ENCODE measurements at places on chromosomes 2 and 18.
A peak's percentile ranks its signal among the peaks of the same experiment; 100 is the strongest.

DNA sequence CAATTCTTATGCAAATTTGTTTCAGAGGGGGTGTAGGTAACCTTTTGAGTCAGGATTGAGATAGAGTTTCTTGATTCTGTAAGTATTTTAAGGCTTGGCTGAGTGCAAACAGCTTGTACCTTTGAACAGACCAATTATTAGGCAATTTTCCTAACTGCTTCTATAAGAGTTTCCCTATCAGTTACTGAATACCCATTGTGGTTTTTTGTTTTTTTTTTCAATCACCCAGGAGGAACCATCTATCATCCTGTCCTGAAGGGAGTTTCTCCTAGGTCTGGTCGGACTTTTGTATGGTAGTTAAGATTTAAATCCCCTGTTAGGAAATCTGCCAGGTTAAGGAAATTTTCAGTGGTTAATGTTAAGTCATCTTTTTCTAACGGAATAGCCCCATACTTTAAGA is 319.4 kb upstream of the SLC39A10 start:
- DNase-seq, result no peak

GRCh38 chr2:16763056-16763455 is 97.4 kb upstream of the CYRIA start:
- no peak for DNase-seq

DNA sequence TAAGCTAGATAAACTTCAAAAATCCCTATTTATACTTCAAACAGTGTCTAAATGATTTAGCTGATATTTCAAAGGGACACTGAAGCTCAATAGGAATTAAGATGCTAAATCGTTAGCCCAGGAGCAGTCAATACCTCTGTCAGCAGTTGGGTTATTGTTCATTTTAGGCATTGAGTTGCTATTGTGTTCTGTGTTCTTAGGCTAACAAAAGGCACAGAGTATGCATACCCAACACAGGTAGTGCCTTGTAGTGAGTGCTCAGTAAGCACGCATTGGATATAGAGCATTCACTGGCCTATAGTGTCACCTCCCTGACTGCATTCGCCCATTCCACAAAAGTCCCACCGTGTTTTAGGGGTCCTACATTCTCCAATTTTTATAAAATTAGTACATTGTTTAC is 152.3 kb downstream of the PIK3C3 start:
- no peak for DNase-seq

- peak; percentile 40 for DNase-seq
These were observed 1.3 kb downstream of the ZNF521 start for GRCh38 chr18:25350489-25351251.

DNA sequence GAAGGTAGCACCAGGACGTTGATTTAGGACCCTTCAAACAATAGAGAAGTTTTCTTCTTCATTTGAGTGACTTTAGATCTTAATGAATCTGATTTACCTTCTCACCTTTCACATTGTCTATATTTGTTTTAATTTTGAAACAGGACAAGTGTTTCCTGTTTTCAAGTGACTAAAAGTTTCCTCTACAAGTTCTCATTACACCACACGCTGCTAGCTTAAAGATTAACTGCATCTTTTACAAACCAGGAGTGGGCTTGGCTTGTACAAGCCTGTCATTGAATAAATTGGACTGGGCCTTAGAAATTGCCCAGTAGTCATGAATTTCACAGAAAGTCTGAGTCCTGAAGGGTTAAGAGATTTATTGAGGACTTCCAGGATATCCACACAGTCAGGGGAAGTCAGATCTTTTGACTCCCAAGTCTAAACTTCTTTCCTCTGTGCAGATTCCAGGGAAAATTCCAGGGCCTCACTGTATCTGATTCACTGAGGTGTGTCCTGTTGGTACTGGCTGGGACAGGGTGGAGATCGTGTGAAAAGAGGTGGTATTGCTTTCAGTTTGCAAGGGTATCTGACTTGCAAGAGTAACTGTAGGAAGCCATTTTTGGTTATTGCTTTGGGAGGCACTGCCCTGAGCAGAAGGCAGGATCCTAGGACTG is 3.4 kb downstream of the SGPP2 start:
- no peak for DNase-seq

DNA sequence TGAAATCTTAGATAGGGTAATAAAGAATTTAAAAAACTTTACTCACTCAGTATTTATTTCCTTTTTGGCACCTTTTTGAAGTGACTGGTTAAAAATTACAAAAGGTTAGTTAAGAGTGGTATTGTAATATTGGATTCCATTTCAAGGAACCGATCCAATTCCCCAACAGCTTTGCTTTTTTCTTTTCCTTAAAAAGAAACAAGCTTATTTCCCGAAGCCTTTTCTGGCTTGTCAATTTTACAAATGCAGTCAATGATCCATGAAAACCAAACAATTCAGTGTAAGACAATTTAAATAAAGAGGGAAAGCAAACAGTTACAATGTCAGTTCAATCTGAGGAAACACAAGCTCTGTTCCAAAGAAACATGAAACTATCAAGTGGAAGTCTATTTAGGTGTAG is 200.2 kb downstream of the RIT2 start:
- DNase-seq, result no peak

- DNase-seq, result no peak
These were observed 28.8 kb upstream of the APOB start for GRCh38 chr2:21072477-21073242.

DNA sequence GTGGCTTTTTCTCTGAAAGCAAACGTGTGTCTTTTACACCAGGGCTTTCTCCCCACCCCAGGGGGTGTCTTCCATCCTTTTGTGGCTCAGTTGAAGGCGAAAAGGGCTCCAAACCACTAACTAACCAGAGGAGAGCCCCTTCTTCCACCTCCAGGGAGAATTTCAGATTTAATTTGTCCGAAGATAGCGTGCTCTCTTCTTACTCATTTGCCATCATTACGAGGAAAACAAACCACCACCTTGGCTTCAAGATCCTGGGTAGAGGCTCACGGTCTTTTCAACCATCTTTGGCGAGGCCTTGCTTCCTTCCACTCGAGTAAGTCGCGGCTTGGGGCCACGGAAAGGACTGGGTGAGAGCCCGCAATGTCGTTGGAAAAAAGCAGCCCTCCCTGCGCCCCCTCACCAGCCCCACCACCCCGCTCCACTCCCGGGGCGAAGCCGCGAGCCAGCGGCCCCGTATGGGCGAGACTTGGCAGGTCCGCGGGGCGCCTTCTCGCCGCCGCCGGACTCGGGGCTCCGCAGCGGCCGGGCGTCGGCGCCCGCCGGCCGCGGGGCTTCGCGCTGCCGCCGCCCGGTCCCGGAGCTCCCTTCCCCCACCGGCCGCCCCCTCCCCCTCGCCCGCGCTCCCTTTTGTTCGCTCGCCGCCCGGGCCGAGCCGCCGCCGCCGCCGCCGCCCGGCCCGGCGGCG is 1.7 kb upstream of the ZNF532 start:
- DNase-seq, result no peak
